Calu3 (cell line): ENCODE measurements at places on chromosomes 7 and 10.

DNA sequence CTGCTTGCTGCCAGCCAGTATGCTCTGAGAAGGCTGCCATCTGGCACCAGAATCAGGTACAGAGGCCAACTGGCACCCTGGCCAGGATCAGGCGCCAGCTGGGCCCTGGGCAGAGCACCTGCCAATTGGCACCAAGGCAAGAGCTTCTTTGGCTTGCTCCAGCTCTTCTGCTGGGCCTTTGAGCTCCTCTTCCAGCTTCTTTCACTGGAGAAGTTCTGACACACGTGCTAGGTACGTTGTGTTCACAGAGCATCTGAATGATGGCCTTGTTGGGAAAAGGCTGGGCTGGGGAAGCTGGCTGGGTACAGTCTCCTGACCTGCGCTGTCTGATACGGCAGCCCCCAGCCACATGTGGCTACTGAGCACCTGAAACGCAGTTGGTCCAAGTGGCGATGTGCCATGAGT, 31.7 kb upstream of the OPALIN start:
- H3K27ac ChIP-seq = no peak overlapping the region
- H3K4me1 ChIP-seq = no peaks in the 10 kb centered on the region
- H3K27me3 ChIP-seq = peaks cover 66% of the 10 kb centered on the region
- no peak overlapping the region for H3K4me3 ChIP-seq
- DNase-seq = no peak

DNA sequence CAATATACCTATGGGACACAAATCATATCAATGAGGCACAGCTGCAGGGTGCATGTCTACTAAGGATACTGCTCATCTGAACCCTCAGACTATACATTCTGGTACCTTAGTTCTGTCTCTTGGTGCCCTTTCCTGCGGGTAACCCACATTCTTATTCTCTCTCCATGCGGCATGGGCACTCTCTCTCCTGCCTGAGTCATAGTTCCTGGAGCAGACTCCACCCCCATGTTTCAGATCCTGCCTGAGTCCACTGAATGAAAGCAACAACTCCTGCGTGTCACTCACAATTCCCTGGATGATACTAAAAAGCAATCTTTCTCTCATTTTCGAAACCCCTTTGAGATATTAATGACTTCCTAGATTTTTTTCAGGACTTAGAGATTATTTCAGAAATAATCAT, 653.1 kb upstream of the C7orf33 start:
- no peaks in the 10 kb centered on the region for H3K36me3 ChIP-seq
- no peaks in the 10 kb centered on the region for H3K4me1 ChIP-seq
- no peak for DNase-seq
- H3K4me3 ChIP-seq = no peak overlapping the region
- H3K27me3 ChIP-seq = no peaks in the 10 kb centered on the region

DNA sequence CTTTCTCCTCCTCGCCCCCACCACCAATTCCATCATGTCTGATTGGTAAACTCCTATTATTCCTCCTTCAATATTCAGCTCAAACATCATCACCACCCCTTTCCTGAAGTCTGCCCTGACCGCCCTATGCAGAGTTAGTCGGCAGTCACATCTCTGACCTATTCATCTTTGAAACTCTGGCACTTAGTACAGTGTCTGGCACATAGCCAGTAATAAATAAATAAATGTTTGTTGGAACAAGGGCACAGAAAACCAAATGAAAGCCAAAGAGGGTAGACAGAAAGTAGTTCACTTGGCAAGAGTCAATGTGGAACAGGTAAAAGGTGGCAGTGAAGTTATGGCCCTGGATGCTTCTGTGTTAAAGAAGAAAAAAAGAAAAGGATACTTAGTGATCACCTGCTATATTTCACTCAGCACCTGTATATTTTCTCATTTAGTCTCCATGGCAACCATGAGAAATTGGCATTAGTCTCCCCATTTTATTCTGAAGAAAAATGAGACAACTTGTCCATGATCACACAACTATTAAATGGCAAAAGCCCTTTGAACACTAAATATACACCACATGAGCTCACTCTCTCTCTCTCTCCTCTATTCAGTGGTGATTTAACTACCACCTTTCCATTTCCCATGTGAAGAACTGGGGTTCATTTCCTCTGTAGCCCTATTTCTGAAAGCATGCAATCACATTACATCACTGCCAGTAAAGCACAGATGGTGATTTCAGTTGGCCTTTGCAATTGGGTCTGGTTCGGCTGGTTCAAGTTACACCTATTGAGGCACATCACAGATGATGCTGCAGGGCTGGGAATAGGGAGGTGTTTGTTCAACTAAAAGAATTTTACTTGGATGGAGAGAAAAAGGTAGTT, 25.3 kb downstream of the CHCHD3 start:
- H3K27me3 ChIP-seq = no peaks in the 10 kb centered on the region
- no peak overlapping the region for H3K4me3 ChIP-seq
- no peak overlapping the region for H3K27ac ChIP-seq
- peaks cover 4% of the 10 kb centered on the region for H3K36me3 ChIP-seq
- no peak for DNase-seq

DNA sequence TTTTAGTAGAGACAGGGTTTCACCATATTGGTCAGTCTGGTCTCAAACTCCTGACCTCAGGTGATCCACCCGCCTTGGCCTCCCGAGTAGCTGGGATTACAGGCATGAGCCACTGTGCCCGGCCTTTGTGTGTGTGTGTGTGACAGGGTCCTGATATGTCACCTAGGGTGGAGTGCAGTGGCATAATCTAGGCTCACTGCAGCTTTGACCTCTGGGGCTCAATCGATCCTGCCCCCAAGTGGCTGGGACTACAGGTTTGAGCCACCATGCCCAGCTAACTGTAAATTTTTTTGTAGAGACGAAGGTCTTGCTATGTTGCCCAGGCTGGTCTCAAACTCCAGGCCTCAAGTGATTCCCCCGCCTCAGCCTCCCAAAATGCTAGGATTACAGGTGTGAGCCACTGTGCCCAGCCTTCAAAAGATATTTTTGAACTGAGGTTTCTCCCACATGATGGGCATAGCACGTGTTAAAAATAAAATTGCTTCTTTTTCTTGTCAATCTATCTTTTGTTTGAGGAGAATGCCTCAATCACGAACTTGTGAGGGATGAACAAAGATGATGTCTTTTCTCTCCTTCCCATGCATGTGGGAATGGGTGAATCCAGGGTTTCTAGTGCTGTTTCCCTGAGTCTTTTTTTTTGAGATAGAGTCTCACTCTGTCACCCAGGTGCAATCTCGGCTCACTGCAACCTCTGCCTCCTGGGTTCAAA, 30.8 kb upstream of the PSAP start:
- H3K27me3 ChIP-seq = no peaks in the 10 kb centered on the region
- H3K4me1 ChIP-seq = peaks cover 7% of the 10 kb centered on the region
- no peaks in the 10 kb centered on the region for H3K36me3 ChIP-seq
- no peak overlapping the region for H3K27ac ChIP-seq
- H3K4me3 ChIP-seq = no peak overlapping the region

DNA sequence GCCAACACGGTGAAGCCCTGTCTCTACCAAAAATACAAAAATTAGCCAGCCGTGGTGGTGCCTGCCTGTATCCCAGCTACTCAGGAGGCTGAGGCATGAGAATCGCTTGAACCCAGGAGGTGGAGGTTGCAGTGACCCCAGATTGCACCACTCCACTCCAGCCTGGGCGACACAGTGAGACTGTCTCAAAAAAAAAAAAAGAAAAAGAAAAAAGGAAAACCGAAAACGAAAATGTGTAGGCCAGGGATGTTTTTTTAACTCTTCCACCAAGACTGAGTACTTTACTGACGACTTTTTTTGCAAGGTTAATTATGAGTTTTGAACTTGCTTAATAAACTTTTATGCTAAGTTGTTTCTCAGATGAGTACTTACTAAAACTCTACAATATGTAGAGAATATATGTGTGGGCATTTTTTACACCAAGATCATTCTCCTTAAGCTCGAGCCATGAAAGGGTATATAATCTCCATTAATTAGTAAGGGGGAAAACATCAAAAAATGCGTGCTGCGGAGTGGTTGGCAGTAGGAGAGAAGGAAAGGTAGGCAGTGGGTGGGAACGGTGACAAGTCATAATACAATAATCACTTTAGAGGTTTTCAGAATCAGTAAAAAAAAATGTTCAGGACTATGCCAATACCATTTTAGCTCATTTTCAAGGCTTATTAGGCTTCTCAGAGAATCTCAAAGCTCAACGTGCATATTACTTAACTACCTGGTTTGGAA, 8.6 kb upstream of the ADRB1 start:
- H3K27me3 ChIP-seq = no peaks in the 10 kb centered on the region
- H3K4me3 ChIP-seq = no peak overlapping the region
- H3K36me3 ChIP-seq = no peaks in the 10 kb centered on the region
- no peak overlapping the region for H3K27ac ChIP-seq
